Effector memory CD4-positive, alpha-beta T cell (primary cell): ENCODE measurements at places on chromosomes 12 and 14.

DNA sequence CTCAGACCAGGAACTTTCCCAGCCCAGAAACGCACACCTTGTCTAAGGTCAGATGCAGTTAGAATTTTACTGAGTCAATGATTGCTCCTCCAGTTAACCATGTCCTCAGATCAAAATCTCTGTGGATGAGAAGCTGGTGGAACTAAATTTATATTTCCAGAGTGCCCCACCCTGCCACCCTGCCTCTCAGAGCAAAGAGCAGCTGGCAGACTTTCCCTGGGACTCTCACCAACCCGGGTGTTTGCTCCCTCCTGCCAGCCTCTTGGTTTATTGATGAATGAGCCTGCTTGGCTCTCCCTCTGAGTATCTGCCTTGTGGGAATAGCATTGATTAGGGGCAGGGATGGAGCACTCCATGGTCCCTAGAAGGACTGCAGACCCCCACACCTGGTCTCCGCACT lies 5.9 kb upstream of the KRT1 start:
- H3K27me3 ChIP-seq = no peaks in the 10 kb centered on the region
- no peak for DNase-seq
- H3K4me1 ChIP-seq = peaks cover 5% of the 10 kb centered on the region
- H3K36me3 ChIP-seq = no peaks in the 10 kb centered on the region

GRCh38 chr12:113271853-113272561 lies 50.7 kb downstream of the TPCN1 start:
- no peak overlapping the region for H3K27ac ChIP-seq
- H3K4me3 ChIP-seq = no peak overlapping the region
- peaks cover 56% of the 10 kb centered on the region for H3K36me3 ChIP-seq
- no peaks in the 10 kb centered on the region for H3K27me3 ChIP-seq

- H3K27ac ChIP-seq = no peak overlapping the region
- H3K4me3 ChIP-seq = no peak overlapping the region
- H3K4me1 ChIP-seq = no peaks in the 10 kb centered on the region
- DNase-seq = no peak
- H3K36me3 ChIP-seq = no peaks in the 10 kb centered on the region
Observed at GRCh38 chr14:69848156-69848555, 31.1 kb upstream of the SMOC1 start.

DNA sequence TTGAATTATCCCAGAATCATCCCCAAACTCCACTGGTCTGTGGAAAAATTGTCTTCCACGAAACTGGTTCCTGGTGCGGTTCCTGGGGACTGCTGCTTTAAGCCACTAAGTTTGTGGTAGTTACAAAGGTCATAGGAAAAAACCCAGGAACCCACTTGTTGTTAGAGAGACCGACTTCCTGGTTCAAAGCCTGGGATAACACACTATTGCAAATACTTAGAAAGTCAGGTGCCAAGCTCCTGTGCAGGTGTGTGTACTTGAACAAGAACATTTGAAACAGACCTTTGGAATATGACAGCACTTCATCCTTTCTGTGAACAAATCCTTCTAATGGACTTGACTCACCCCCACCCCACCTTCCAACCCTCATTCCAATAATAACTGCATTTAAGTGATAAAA lies 519.6 kb downstream of the GLT1D1 start:
- H3K4me3 ChIP-seq = no peak overlapping the region
- H3K4me1 ChIP-seq = no peaks in the 10 kb centered on the region
- no peak for DNase-seq

DNA sequence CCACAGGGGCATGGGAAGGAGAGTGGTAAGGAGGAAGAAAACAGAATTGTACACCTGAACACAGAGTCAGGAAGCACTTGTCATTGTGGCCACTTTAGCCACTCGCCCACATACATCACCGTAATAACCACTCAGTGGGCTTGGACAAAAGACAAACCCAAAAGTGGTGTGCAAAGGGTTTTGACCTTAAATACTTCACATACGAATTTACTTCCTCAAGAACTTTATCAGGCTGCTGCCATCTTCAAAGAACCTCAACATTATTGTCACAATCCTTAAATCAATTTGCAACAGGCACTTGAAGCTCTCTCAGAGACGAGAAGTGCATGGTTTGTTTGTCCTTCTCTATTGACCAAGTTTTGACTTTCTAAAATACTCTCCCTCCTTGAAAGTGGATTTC lies 187.3 kb upstream of the EGLN3 start:
- H3K4me1 ChIP-seq = no peaks in the 10 kb centered on the region
- H3K27me3 ChIP-seq = no peaks in the 10 kb centered on the region
- no peak overlapping the region for H3K4me3 ChIP-seq
- H3K36me3 ChIP-seq = no peaks in the 10 kb centered on the region
- no peak overlapping the region for H3K27ac ChIP-seq

DNA sequence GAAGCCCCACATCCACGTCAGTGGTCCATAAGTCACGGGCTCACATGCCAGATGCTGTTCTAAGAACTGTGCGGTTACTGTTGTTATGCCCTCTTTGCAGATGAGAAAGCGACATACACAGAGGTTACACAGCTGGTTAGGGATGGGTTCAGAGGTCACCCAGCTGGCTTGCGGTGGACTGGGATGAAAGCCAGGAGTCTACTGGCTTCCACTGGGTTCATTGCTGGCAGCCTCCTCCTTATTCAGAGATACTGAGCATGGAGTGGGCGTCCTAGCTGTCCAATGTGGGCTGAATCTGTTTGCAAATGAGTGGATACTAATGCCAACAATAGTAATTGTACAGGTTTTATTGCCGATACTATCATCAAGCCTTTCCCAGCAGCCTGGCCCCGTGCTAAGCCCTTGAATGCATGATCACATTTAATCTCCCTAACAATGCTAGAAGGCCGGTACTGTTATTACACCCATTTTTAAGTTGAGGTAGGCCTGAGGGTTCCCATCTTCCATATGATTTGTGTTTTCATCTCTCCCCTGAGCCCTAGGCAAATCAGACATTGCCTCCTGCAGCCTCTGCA lies 129.1 kb downstream of the PLXNC1 start:
- peaks cover 6% of the 10 kb centered on the region for H3K4me1 ChIP-seq
- H3K27me3 ChIP-seq = no peaks in the 10 kb centered on the region
- peaks cover 23% of the 10 kb centered on the region for H3K36me3 ChIP-seq
- H3K4me3 ChIP-seq = no peak overlapping the region
- DNase-seq = no peak

- H3K4me3 ChIP-seq = no peak overlapping the region
- no peak overlapping the region for H3K27ac ChIP-seq
- peaks cover 9% of the 10 kb centered on the region for H3K27me3 ChIP-seq
- no peaks in the 10 kb centered on the region for H3K4me1 ChIP-seq
- no peak for DNase-seq
- no peaks in the 10 kb centered on the region for H3K36me3 ChIP-seq
Observed at GRCh38 chr12:54650409-54650808, 2.2 kb upstream of the DCD start.

GRCh38 chr12:7175493-7175892 lies 14.0 kb upstream of the PEX5 start:
- H3K27ac ChIP-seq = no peak overlapping the region
- no peaks in the 10 kb centered on the region for H3K36me3 ChIP-seq
- no peak for DNase-seq
- H3K4me3 ChIP-seq = no peak overlapping the region
- H3K4me1 ChIP-seq = no peaks in the 10 kb centered on the region
